ENCODE measurements at places on chromosomes 7 and 10. TPM values are rescaled to one million over a fixed set of nuclear protein-coding genes. Genes with fewer than 3 reads are reported as not detected.

Gene CLCN1
- total RNA-seq, result not detected

- DNase-seq, result no peak
Measured at GRCh38 chr10:17125206-17125893, 4.3 kb downstream of the CUBN start.

DNA sequence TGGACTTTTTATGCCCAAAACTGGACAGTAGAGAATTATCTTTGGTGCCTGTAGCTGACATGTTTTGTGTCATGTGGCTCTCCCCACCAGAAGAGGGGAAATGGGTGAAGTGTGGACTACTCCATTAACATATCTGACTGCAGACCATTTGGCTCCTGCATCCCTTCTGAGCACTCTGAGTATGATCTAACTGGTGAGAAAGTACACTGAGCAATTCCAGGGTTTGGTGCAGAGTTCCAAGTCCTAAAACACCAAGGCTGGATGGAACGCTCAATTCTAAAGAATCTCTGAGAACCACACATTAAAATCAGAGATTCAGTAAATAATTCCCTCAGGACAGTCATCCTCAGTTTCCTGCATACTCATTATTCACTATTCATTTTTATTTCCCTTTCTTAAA, 22.8 kb upstream of the OSBPL3 start:
- DNase-seq, result no peak

Gene GIMAP4
- total RNA-seq, result 33.0 TPM

- no peak for DNase-seq
Measured at GRCh38 chr10:118394301-118395200, 52.4 kb upstream of the FAM204A start.

DNA sequence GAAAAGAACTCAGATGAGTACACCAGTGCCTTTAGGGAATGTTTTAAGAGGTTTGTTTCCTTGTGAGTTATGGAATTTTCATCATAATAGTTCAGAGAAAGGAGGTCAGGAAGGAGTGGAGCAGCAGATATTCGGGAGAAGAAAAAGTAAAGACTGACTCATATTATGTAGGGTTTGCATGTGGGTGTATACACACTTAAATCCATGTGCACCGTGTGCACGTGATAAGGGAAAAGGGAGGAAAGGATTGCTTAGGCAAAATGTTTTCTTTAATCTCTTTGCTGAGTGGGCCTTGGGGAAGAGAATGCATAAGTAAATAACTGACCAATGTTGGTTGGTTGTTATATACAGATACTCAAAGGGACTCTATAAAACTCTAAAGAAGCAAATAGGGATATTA, 30.2 kb downstream of the PLCE1 start:
- DNase-seq, result no peak

- no peak for DNase-seq
Measured at GRCh38 chr10:4195213-4195612, 410.2 kb upstream of the KLF6 start.

- DNase-seq, result no peak
Measured at GRCh38 chr10:48811461-48811860, 126.8 kb downstream of the WDFY4 start.

Gene MKLN1
- 37.9 TPM for total RNA-seq

GRCh38 chr10:79995979-79996634, 47.2 kb upstream of the SFTPD start:
- no peak for DNase-seq

Gene RBP3
- total RNA-seq, result not detected

DNA sequence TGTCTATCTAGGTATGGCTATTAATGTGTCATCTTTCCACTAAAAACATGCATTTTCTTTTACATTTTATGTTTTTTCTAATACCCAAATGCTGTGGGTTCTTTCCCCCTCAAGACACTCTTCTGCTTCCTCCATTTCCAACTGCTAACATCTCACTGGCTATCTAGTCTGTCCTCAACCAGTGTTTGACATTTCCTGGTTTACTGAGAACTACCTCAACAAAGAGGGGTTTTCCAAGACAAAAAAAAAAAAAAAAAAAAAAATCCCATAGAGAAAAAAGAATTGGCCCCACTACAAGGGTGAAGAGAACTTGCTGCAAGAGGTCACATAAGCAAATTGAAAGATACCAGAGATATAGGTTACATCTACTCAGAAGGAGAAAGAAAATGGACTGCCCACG, 359.7 kb downstream of the CRPPA start:
- DNase-seq, result no peak

Gene CFTR
- total RNA-seq, result not detected

- no peak for DNase-seq
Measured at GRCh38 chr7:153518201-153518984, 533.8 kb upstream of the DPP6 start.

Measured in esophagus muscularis mucosa (tissue), 4 donors.